ENCODE measurements at places on chromosomes 6 and 20. TPM values are rescaled to one million over a fixed set of nuclear protein-coding genes. Genes with fewer than 3 reads are reported as not detected.

DNA sequence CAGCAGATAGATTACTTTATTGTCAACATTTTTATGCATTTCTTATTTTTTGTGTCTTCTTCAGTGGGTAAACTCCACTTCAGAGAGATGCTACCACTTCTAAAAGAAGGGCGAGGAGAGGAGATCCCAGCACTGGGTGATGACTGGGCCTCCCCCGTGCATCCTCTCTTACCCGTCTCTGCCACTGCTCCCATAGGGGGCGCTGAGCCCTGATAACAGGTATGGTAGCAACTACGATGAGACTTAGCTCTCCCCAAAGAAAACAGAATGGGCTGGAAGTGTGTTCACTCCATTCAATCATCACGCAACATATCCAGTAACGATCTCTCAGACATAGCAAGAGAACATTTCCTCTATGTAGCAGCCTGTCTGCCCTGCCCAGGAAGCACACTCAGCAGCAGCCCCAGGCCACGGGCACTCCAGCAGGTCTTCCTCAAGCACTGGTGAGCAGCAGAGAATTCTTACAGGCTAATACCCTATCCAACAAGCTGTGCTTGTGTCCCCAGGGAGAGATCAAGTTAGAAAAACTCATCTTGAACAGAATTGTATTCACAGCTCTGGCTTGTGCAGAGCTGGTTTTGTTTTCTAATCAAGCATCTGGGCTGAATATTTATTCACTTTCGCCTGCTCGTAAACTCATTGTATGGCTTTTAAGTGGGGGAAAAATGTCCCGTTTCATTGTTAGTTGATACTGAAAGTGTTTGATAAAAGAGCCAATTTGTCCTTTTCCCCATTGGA lies 533.1 kb upstream of the CDH4 start:
- no peak for DNase-seq
- no peaks in the 10 kb centered on the region for H3K36me3 ChIP-seq
- no peaks in the 10 kb centered on the region for H3K27me3 ChIP-seq
- H3K4me1 ChIP-seq: no peaks in the 10 kb centered on the region

DNA sequence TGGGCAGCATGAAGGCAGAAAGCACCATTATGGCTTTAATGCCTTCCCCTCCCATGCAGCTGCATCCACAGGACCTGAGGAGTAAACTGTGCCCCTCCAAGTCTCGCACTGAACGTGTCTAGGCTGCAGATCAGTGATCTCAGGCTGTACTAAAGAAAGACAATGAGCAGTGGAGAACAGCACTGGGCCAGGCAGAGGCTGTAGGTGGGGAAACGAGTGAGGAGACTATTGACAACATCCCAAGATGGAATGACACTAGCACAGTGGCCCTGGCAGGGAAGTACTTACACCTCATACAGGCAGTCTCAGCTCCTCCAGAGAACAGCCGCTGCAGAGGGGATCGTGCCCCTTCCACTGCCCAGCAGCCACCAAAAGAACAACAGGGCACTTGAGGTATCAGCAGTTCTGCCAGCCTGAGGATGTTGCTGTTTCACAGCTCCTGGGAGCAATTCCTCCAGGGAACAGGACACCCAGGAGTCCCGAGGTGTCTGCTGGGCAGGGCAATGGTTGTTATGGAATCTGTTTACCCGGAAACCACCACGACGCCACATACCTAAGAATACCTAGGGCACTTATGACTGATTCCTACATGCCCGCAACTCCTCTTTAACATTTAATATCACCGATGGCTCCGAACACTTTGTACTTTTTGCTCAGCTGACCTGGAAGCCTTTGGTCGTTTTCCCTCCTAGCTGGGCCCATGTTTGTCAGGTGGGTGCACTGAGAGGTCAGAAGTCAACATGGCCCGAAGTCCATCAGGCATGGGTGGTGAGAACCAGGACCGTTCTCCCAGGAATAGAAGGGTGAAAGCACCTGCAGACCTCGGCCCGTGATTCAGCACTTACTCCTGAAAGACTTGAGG lies 79.1 kb downstream of the SLC22A23 start:
- H3K27me3 ChIP-seq: peaks cover 6% of the 10 kb centered on the region
- H3K27ac ChIP-seq: no peak overlapping the region
- H3K36me3 ChIP-seq: no peaks in the 10 kb centered on the region
- H3K4me1 ChIP-seq: peaks cover 5% of the 10 kb centered on the region
- no peak for DNase-seq

DNA sequence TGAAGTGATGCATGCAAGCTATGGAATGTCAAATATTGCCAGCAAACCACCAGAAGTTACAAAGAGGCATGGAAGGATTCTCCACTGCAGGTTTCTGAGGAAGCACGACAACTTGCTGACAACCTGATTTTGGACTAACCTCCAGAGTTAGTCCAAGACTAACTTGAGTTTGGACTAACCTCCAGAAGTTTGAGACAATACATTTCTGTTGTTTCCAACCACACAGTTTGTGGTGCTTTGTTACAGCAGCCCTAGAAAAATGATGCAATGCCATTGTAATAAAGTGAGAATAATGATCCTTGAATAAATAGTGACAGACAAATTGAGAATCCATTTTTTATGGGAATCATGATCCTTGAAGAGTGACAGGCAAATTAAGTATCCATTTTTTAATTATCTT lies 169.9 kb upstream of the HDDC2 start:
- DNase-seq: no peak
- H3K4me1 ChIP-seq: no peaks in the 10 kb centered on the region
- no peak overlapping the region for H3K27ac ChIP-seq
- no peak overlapping the region for H3K4me3 ChIP-seq
- no peaks in the 10 kb centered on the region for H3K36me3 ChIP-seq

Gene TDRD6
- not detected for total RNA-seq

GRCh38 chr20:37733416-37733815 lies 39.6 kb downstream of the CTNNBL1 start:
- no peak for DNase-seq
- no peak overlapping the region for H3K4me3 ChIP-seq
- H3K4me1 ChIP-seq: peaks cover 17% of the 10 kb centered on the region

DNA sequence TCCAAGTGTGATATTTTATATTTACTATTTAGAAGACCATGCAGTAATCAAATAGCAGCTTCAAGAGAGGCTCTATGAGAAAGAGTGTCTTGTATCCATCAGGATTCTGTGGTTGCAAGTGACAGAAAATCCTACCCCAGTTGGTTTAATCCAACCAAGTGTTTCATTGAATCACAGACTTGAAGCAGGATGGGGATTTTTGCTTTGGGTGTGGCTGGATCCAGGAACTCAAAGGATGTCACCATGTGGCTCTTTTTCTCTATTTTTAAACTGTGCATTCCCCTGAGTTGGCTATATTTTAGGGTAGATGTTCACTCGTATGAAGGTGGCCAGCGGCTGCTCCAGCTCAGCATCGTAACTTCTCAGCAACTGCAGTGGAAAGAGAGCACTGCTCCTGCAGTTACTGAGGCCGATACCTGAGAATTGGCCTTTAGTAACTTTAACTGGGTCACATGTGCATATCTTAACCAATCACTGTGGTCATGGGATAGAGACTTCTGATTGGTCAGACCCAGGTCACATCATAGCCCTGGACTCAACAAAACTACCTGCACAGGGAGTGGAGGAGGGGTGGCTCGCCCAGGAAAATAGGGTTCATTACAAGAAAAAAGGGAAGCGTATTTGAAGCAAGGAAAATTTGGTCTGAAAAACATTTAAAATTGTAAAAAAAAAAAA lies 396.1 kb upstream of the SULF2 start:
- no peaks in the 10 kb centered on the region for H3K36me3 ChIP-seq
- no peak for DNase-seq
- H3K4me1 ChIP-seq: no peaks in the 10 kb centered on the region
- peaks cover 4% of the 10 kb centered on the region for H3K27me3 ChIP-seq
- H3K4me3 ChIP-seq: no peak overlapping the region
- H3K27ac ChIP-seq: no peak overlapping the region

- DNase-seq: no peak
- peaks cover 3% of the 10 kb centered on the region for H3K4me1 ChIP-seq
- no peak within 1 kb of the TSS for H3K4me3 ChIP-seq
- H3K27ac ChIP-seq: no peak within 1 kb of the TSS
- no peaks in the 10 kb centered on the region for H3K36me3 ChIP-seq
- peaks cover 52% of the 10 kb centered on the region for H3K27me3 ChIP-seq
Measured at GRCh38 chr20:3732327-3733118, at the start of gene HSPA12B. Gene HSPA12B (plus strand): TSS chr20:3732685. CDS start chr20:3738675, 5,990 bp downstream.

DNA sequence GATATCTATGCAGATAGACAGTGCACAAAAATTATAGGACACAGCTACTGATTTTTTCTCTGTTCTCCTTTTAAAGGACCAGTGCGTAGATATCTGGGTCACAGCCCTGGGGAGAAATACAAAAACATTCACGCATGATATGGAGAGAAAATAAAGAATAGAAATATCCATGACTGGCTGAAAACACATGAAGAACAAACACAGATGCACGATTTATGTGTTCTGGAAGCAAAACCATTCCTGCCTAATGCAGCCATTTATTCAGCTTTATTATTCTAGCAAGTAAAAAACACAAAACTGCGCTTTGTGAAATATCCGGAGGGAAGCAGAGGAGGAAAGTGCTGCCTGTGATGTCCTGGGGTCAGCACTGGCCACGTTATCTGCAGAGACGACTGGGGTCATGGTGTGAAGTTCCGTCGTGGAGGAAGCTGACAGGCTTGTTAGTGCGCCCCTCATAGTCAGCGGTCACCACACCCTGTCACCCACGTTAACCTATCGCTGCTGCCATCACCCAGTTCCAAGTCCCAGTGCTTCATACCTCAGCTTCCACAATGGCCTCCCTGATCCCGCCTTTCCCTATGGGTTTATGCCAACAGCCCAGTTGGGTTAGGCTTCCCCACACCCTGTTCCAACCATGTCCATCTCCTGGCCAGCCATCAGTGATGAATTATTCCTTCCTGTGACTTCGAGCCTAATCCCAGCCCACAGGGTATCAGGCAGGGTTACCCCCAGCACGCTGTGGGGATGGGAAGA lies 86.6 kb upstream of the RPS6KA2 start:
- no peaks in the 10 kb centered on the region for H3K36me3 ChIP-seq
- no peak overlapping the region for H3K4me3 ChIP-seq
- no peaks in the 10 kb centered on the region for H3K4me1 ChIP-seq
- DNase-seq: no peak
- H3K27me3 ChIP-seq: no peaks in the 10 kb centered on the region

DNA sequence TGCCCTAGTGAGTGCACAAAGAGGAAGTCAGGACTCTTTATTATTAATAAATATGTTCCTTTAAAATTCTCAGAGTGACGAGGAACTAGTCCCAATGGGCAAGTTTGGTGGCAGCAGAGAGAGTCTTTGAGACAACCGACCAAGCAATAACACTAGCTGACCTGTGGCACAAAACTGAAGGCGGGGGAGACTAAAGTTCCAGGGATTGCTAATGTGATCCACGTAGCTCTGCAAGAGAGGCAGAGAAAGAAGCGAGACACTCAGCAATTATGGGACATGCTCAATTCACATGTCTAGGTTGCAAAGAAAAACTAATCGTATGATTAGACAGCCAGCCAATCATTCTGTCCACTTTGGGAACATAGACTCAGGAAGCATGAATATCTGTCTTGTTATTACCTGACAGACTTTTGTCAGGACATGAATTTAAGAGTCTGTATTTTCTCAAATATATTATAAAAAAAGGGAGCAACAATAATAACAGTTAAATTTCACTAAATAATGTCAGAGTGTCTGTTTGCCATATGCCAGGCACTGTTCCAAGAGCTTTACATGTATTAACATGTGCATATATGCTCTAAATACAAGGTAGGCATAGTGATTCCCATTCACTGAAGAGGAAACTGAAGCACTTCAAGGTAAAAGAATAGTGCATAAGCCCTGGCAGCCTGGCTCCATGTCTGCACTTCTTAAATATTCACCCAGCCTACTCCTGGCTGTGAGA lies 81.0 kb downstream of the COL9A1 start:
- H3K4me3 ChIP-seq: no peak overlapping the region
- H3K4me1 ChIP-seq: no peaks in the 10 kb centered on the region
- H3K27me3 ChIP-seq: peaks cover 10% of the 10 kb centered on the region
- no peak overlapping the region for H3K27ac ChIP-seq
- no peak for DNase-seq
- H3K36me3 ChIP-seq: no peaks in the 10 kb centered on the region

DNA sequence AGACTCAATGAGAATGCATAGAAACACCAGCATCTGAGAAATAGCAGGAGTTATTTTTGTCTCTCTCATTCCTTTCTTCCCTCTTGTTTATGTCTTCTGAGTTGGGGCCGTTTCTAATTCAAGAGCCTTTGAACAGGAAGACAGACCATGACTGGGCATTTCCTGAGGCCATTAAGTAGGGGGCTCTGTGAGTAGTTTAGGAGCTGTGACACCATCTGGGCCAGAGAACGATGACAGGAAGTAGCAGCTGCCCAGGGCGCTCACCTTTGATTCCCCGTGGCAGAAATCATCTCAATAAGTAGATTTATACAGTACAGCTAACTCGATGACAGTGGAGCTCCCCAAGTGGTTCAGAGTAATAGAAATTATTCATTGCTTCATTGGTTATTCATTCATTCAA lies 298.4 kb upstream of the PLN start:
- H3K36me3 ChIP-seq: no peaks in the 10 kb centered on the region
- H3K4me1 ChIP-seq: no peaks in the 10 kb centered on the region
- H3K27me3 ChIP-seq: peaks cover 11% of the 10 kb centered on the region
- no peak overlapping the region for H3K4me3 ChIP-seq
- H3K27ac ChIP-seq: no peak overlapping the region

DNA sequence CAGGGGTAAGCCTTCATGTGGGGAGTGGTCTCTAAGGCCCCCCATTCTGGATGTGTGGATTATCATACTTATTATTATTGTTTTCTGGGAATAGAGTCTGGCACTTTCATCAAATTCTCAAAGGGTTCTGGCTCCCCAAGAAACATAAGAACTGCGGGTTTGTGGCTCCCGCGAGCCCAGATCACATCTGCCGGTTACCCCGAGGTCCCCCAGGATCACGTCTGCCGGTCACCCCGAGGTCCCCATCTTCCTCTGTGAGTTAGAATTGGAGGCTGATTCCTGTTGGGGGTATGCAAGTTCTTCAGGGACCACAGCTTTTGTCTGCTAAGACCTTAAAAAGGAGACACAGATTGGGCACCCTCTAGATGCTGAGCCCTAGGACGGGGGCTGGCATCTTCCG lies 116.7 kb upstream of the FRMD1 start:
- no peaks in the 10 kb centered on the region for H3K27me3 ChIP-seq
- no peaks in the 10 kb centered on the region for H3K4me1 ChIP-seq
- no peak overlapping the region for H3K4me3 ChIP-seq
- DNase-seq: peak; percentile 23

Gene RAET1E
- total RNA-seq: not detected

DNA sequence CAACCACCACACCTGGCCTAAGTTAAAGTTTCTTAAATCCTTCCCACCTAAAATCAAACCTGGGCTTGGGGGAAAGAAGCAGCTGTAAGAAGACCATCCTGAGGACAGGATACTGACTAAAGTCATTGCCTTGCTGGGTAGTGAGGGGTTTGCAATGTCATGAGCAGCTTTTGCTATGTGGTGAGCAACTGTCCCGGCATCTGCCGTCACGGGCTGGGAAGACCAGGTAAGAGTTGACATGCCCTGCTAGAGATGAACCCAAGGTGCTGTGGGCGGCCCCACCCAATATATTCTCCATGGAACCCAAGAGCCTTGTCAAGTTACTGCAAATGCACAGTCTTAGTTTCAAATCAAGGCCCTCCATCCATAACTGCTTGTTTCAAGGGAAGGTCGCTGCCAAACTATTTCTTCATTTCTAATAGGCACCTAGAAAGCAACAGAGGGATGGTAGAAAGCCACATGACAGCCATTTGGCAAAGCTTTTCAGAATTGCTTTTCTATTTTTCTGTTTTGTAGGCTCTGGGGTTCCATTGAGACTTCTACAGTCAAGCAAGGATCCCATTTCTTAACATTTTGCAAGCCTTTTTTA lies 357.8 kb upstream of the JARID2 start:
- H3K4me1 ChIP-seq: no peaks in the 10 kb centered on the region
- DNase-seq: no peak
- H3K36me3 ChIP-seq: no peaks in the 10 kb centered on the region
- H3K27ac ChIP-seq: no peak overlapping the region
- no peaks in the 10 kb centered on the region for H3K27me3 ChIP-seq
- no peak overlapping the region for H3K4me3 ChIP-seq

Gene BTN1A1
- not detected for total RNA-seq

Gene RBBP8NL
- total RNA-seq: not detected
